Hepatocyte (in vitro differentiated cells): ENCODE measurements at places on chromosomes 5 and 9. TPM values are rescaled to one million over a fixed set of nuclear protein-coding genes. Genes with fewer than 3 reads are reported as not detected.
A peak's percentile ranks its signal among the peaks of the same experiment; 100 is the strongest.

- H3K27ac ChIP-seq = no peak overlapping the region
- no peaks in the 10 kb centered on the region for H3K4me1 ChIP-seq
- no peak overlapping the region for H3K4me3 ChIP-seq
- DNase-seq = no peak
- H3K36me3 ChIP-seq = no peaks in the 10 kb centered on the region
These were observed 59.1 kb downstream of the PJA2 start for GRCh38 chr5:109350537-109351270.

- H3K4me3 ChIP-seq = no peak overlapping the region
- no peak overlapping the region for H3K27ac ChIP-seq
- DNase-seq = no peak
- H3K4me1 ChIP-seq = no peaks in the 10 kb centered on the region
These were observed 898.5 kb downstream of the DNAH5 start for GRCh38 chr5:13045897-13046551.

- no peaks in the 10 kb centered on the region for H3K27me3 ChIP-seq
- H3K27ac ChIP-seq = no peak overlapping the region
- no peak for DNase-seq
- no peaks in the 10 kb centered on the region for H3K4me1 ChIP-seq
- no peak overlapping the region for H3K4me3 ChIP-seq
These were observed 403.3 kb downstream of the PLK2 start for GRCh38 chr5:58056546-58056945.

DNA sequence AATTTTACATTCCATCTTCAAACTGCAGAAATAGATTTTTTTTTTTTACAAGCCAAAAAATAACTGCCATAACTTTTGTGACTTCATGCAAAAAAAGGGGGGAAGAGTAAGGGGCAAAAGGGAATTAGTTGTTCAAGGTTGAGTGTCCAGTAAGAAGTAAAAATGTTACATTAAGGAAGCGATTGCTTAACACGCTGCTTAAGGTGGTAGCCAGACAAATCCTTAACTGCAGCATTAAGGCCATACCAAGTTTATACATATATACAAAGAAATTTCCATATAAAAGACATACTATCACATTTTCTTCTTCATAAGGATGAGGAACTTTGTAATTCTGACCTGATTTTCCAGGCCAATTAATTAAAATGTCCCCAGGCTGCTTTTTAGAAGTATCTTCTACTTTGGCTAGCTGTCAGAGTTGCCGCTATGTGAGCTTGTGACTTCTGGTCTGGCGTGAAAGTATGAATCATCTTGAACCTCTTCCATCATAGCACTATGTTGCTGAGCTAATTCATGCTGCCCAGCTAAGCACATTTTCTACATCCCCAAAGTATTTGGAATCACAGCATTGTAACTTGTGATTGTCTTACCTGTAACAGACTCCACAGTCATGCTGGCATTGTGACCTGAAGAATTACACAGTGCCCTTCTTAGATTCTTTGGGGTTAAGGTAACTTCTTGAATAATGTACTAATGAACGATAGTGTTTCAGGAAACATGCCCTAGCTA lies 40.0 kb downstream of the G3BP1 start:
- no peaks in the 10 kb centered on the region for H3K4me1 ChIP-seq
- no peaks in the 10 kb centered on the region for H3K27me3 ChIP-seq
- no peak for DNase-seq
- no peaks in the 10 kb centered on the region for H3K36me3 ChIP-seq
- H3K27ac ChIP-seq = no peak overlapping the region

GRCh38 chr9:297104-297972 lies 82.7 kb downstream of the DOCK8 start:
- DNase-seq = peak; percentile 27
- no peak overlapping the region for H3K27ac ChIP-seq
- H3K4me3 ChIP-seq = no peak overlapping the region
- no peaks in the 10 kb centered on the region for H3K36me3 ChIP-seq
- no peaks in the 10 kb centered on the region for H3K27me3 ChIP-seq

DNA sequence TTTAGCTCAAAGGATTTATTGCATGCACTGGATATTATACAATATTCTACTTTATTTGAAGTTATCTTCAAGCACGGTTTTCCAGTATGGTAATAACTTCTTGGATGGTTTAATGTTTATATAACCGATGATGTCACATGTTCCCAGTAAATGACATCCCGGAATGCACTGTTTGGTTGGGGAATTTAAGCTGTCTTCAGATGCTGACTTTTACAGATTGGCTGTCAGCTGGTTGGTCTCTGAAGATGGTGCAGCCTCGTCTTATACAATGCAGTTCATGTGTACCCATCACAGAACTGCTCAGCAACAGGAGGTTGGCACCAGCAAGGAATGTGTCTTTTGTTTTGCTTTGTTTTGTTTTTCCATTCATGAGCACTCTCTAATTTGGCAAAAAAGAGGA lies 143.8 kb downstream of the PRKACG start:
- no peak overlapping the region for H3K4me3 ChIP-seq
- no peaks in the 10 kb centered on the region for H3K27me3 ChIP-seq
- no peaks in the 10 kb centered on the region for H3K4me1 ChIP-seq
- no peaks in the 10 kb centered on the region for H3K36me3 ChIP-seq
- no peak overlapping the region for H3K27ac ChIP-seq

GRCh38 chr5:159393854-159394274 lies 63.6 kb upstream of the IL12B start:
- no peak for DNase-seq
- H3K36me3 ChIP-seq = no peaks in the 10 kb centered on the region
- H3K27ac ChIP-seq = no peak overlapping the region

The GABRG2 gene
- 0.43 TPM in 1 of 2 replicates, not detected in the other for total RNA-seq
